Bladder microvascular endothelial cell (primary cell): ENCODE measurements at places on chromosomes 16 and 17. TPM values are rescaled to one million over a fixed set of nuclear protein-coding genes. Genes with fewer than 3 reads are reported as not detected.

Gene SMIM5
- not detected in 2 replicates for total RNA-seq

Gene RAP1GAP2
- 1.3 and 1.9 TPM in 2 replicates for total RNA-seq

Gene RSAD1
- total RNA-seq: 8.9 and 24.0 TPM in 2 replicates

Gene GPR142
- 0.16 and 0.19 TPM in 2 replicates for total RNA-seq
